SJCRH30 (cell line): ENCODE measurements at places on chromosomes 11 and 22. TPM values are rescaled to one million over a fixed set of nuclear protein-coding genes. Genes with fewer than 3 reads are reported as not detected.

The RAG1 gene
- 0.18 and 0.53 TPM in 2 replicates for total RNA-seq

The CNTF gene
- total RNA-seq, result 1.5 and 1.6 TPM in 2 replicates

The CBLIF gene
- not detected in 2 replicates for total RNA-seq

The ADAMTS8 gene
- total RNA-seq, result 0.05 TPM in 1 of 2 replicates, not detected in the other

The B3GAT1 gene
- not detected in 2 replicates for total RNA-seq

The MYRF gene
- 0.02 and 0.05 TPM in 2 replicates for total RNA-seq

The RASSF10 gene
- 0.25 and 0.36 TPM in 2 replicates for total RNA-seq

The NDUFS8 gene
- total RNA-seq, result 77.7 and 103 TPM in 2 replicates

The MMP11 gene
- 6.6 TPM in 2 replicates for total RNA-seq

The DNAJB7 gene
- not detected in 2 replicates for total RNA-seq

The HEPN1 gene
- total RNA-seq, result not detected in 2 replicates

The C11orf52 gene
- total RNA-seq, result 0.53 and 1.4 TPM in 2 replicates

The ARHGEF17 gene
- total RNA-seq, result 7.8 and 12.0 TPM in 2 replicates

The ACRV1 gene
- total RNA-seq, result 0.08 and 0.14 TPM in 2 replicates

The KRTAP5-7 gene
- not detected in 2 replicates for total RNA-seq

The CHADL gene
- 1.9 and 2.9 TPM in 2 replicates for total RNA-seq

The RAC2 gene
- total RNA-seq, result not detected in 2 replicates

The FZD4 gene
- 5.8 and 6.1 TPM in 2 replicates for total RNA-seq

The PCNX3 gene
- total RNA-seq, result 24.3 and 27.1 TPM in 2 replicates

The ARL14EP gene
- 28.1 and 30.8 TPM in 2 replicates for total RNA-seq

The PATE4 gene
- not detected in 2 replicates for total RNA-seq

The SHISAL1 gene
- not detected in 2 replicates for total RNA-seq
